Stromal cell of bone marrow (primary cell): ENCODE measurements at places on chromosomes 1 and 21.
A peak's percentile ranks its signal among the peaks of the same experiment; 100 is the strongest.

- no peak for DNase-seq
Observed at GRCh38 chr21:43877936-43878575, 13.0 kb downstream of the AGPAT3 start.

DNA sequence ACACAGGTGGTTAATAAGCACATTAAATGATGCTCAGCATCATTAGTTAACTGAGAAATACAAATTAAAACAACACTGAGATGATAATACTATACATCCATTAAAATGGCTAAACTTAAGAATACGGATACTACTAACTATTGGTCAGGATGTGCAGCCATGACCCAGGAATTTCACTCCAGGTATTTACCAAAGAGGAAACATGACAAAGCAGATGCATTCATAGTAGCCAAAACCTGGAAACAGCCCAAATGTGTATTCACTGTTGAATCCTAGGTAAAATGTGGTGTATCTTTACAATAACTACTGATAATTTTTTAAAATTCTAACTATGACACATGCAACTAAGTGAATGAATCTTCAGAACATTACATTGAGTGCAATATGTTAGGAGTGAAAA lies 73.0 kb downstream of the PTPRC start:
- DNase-seq, result no peak

DNA sequence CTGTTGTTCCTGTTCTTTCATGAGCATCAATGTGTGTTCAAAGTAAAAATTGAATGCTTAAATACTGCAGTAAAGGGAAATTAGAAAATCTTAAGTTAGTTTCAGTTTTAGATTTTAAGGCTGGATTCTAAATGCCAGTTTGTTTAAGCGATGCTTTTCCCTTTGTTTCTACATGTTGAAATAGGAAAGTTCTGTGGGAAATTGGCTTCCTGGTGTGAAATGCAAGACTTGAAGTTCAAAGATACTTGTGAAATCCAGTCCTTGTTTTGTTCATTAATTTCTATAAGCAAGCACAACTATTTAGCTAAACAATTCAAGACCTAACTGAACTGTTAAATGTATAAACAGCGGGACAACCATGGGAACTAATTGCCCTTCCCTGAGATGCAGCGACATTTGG lies 149.1 kb downstream of the LYPLAL1 start:
- no peak for DNase-seq

- DNase-seq, result no peak
Observed at GRCh38 chr1:20343149-20343937, 52.7 kb downstream of the VWA5B1 start.

DNA sequence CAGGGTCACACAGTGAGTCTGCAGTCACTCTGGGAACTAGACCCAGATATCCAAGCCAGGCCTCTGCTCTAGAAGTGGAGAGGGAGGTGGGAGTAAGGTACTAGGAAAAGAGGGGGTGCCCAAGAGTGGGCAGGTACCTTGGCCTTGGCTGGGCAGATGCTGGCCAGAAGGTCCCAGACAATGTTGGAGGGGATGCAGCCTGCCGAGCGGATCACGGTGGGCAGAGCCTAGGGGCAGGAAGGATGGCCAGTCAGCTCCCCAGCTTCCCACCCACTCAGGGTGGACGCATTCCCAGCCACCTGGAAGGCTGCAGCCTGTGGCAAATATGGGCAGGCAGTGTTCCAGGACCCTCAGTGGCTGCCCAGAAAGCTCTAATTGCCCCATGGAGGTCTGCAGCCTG lies 23.3 kb downstream of the SPOCD1 start:
- no peak for DNase-seq

- DNase-seq, result no peak
Observed at GRCh38 chr1:205792481-205792881, 17.2 kb upstream of the RAB29 start.

GRCh38 chr21:38379147-38379546 lies 119.1 kb downstream of the ERG start:
- DNase-seq, result no peak

- no peak for DNase-seq
Observed at GRCh38 chr1:974687-975328, 7.1 kb downstream of the PERM1 start.

DNA sequence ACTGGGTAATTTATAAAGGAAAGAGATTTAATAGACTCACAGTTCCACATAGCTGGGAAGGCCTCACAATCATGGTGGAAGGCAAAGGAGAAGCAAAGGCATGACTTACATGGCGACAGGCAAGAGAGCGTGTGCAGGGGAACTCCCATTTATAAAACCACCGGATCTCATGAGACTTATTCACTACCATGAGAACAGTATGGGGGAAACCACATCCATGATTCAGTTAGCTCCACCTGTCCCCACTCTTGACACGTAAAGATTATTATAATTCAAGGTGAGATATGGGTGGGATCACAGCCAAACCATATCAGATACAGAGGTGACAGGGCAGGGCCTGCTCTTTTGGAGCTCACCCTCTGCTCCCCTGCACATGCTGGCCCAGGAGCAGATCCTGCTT lies 31.4 kb upstream of the TMEM61 start:
- no peak for DNase-seq

DNA sequence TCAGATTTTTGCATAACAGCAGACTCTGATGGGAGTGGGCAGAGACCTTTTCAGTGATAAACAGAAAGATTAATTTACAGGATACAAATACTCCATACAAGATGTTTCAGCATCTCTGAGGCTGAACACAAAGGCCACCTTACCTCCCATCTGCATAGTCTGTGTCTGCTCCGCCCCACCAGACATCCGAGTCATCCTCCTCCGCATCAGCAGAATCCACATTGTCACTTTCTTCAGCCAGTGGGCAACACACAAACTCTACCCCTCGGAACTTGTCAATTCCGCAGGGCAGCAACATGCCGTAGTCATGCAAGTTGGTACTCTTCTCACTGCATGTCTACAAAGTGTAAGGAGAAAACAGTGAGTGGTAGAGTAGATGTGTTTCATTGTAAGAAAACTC lies 119.7 kb downstream of the APP start:
- DNase-seq, result no peak

DNA sequence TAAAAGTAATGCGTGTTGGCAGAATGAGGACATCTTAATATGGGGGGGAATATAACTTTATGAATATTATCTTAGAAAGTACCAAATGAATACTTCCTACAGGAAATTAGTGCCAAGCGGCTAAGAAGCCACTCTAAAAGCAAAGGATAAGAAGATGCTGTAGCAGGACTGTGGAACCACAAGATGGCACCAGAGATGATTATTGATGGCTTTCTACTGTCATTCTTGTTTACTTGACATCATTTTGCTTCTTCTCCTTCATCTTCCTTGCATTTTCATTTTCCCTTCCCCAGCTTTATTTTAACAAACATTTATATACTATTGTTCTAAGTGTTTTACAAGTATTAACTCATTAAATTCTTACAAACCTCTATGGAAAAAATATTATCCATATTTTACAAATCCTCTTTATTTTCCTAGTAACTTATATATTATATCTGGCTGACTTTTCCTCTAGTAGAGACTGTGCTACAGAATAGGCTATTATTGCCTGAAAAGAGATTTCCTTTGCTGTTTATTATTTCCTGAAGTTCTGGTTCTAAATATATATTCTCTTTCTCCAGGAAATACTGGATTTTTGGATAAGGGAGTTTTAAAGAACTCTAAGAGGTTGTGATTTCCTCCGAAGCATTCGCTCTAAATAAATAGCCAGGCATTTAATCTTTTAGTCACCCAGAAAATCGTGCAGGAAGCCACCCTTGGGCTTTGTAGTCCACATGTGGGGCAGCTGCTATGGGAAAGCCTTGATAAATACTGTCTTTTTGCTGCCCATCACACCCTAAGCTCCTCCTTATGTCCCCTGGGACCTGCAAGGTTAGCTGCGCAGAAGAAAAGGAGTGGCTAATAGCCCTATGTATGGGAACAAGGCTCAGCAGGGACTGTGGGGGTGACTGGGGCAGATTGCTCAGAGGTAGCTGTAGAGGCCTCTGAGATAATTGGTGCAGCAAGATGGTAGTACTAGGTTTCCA lies 69.8 kb downstream of the TPR start:
- DNase-seq, result no peak

DNA sequence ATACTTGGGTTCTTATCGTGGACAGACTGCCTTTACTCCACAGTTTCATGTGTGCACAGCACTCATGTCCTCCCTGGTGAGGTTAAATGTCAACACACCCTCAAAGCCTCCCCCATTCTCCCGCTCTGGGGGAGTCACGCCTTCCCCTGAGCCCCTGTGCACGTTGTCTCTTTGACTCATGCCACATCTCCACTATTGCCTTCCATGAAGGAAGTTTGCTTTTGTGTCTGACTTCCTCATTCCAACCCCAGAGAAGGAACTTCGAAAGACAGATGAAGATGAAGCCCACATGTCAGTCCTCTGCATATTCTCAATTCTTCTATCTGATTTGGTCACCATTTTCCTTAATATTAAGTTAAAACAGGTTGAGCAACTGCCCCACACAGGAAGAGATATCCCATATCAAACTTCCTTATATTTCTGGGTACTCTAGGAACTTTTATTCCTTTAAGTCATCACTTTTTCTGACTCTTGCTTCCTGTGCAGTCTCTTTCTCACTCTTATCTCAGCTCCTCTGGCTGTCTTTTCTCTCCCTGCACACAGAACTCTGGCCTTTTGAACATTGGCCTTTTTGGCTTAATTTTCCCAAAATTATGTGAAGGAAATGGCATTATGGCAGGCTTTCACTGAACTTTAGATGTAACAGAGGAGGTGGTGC lies 41.5 kb downstream of the C4BPA start:
- DNase-seq, result no peak

GRCh38 chr1:41413748-41414281 lies 52.6 kb downstream of the FOXO6 start:
- no peak for DNase-seq

DNA sequence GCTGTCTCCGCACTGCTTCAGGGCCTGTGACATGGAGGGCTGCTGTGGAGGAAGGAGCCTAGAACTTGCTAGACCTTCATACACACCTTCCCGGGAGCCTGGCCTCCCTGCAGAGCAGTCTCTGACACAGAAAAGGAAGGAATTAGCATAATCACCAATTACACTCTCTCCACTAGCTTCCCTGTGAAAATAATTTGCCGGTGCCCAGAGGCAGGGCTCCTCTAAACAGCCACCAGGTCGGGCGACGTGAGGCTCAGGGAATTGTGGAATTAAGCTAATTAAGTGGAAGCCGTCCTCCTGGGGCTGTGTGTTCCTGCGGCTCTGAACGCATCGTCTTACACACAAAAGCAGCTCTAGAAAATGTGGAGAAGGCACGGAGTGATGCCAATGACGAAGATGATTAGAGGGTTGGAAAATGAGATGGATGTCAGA lies 82.6 kb downstream of the NENF start:
- no peak for DNase-seq

DNA sequence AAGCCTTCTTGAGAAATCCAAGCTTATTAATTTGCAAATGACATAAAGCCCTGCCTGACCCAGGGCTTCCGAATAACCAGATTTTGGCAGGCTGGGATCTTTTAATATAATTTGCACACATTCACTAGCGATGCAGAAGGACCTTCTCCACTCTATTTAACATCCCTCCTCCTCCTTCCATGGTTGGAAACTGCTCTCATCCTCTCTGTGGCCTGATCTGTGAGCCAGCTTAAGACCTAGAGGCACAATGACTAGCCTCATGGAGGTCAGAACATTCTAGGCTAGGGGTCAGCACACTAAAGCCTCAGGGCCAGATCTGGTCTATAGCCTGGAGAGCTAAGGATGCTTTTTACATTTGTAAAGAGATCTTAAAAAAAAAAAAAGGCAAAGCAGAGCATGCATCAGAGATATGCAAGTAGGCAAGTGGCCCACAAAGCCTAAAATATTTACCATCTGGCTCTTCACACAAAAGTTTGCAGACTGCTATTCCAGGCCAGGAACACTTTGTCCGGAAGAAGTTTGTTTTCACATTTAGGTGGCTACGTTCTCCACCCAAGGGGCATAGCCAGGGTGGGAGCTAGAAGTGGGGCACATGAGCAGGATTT lies 138.2 kb upstream of the HMGB4 start:
- DNase-seq, result no peak

GRCh38 chr1:91569411-91570119 lies 68.9 kb downstream of the CDC7 start:
- DNase-seq, result peak; percentile 95

- peak; percentile 72 for DNase-seq
Observed at GRCh38 chr1:221335161-221336101, 406.5 kb downstream of the DUSP10 start.

- no peak for DNase-seq
Observed at GRCh38 chr1:111236379-111236778, 8.9 kb downstream of the CHI3L2 start.

- DNase-seq, result no peak
Observed at GRCh38 chr21:25453524-25453923, 153.8 kb downstream of the MRPL39 start.

GRCh38 chr1:114530224-114530623 lies 19.2 kb upstream of the TRIM33 start:
- no peak for DNase-seq

DNA sequence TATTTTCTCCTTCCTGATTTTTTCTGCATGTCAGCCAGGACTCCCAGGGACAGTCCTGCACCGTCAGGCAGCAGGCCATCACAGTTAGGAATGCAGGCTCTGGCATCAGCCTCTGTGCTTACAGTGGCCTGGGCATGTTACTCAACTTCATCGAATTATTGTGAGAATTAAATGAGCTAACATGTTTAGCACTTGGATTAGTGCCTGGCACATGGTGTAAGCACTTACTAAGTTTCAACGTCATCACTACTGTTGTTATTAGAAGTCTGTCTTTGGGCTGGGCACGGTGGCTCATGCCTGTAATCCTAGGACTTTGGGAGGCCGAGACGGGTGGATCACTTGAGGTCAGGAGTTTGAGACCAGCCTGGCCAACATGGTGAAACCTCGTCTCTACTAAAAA lies 45.1 kb downstream of the SCCPDH start:
- peak; percentile 91 for DNase-seq

DNA sequence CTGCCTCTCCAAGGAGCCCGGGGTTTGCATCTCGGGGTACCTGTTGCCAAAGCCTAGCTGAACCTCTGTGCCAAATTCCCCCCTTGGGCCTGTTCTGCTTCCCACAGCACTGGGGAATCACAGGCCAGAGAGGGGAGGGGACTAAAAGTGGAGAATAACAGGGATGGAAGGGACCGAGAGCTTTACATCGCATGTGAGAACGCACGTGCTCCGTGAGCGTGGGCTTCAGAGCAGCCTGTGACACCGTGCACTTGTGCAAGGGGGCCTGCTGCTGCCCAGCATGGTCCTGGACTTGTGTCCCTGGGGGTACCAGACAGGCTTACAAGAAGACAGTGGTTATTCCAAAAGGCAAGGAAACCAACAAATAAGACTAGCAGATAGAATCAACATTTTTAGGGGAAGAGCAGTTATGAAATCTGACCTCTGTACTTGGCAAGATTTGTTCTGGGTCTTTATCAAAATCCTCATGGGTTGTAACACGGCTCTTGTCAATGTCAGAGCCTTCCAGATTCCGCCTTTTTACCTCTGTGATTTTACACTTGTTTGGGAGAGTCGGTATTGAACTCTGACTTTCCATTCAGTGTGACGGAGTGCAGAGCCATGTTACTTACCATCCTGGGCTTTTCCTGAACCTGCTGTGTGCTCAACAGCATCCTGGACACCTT lies 36.2 kb upstream of the TNFRSF1B start:
- DNase-seq, result no peak

GRCh38 chr1:112344754-112345423 lies 51.1 kb upstream of the CTTNBP2NL start:
- no peak for DNase-seq
